ENCODE measurements at places on chromosomes 3 and 15.

DNA sequence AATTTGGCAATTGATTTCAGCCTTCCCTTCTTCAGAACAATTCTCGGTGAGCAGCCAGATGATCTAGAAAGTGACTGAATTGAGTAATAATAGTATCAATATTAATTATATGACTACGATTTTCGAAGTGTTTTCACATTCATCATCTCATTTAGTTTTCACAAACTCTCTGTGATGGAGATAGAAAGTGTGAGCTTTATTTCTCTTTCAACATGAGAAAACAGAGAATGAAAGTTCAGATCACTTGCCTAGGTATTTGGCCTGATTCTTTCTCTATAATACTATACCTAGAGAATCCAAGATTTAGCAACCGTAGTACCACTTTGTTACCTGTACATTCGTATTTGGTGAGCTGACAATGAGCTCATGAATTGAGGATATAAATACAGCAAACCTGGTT lies 739.2 kb upstream of the NR2F2 start:
- DNase-seq: no peak

DNA sequence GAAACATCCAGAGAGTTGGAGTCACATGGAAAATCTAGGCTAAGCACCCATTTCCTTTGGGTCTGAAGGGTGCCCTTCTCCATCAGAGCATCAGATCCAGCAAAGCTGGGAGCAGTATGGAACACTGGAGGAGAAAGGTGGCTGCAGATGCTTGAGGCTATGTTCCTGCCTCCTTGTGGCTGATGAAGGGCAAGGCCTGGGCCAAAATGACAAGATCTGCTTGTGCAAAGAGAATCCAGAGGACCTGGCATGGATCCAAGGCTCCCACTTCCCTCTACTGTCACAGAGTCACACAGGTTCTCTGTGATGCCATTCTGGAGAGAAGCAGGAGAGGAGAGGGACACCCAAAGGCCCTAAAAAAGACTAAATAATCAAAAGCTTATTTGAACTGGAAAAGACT lies 9.2 kb upstream of the ATP8B4 start:
- no peak for DNase-seq

DNA sequence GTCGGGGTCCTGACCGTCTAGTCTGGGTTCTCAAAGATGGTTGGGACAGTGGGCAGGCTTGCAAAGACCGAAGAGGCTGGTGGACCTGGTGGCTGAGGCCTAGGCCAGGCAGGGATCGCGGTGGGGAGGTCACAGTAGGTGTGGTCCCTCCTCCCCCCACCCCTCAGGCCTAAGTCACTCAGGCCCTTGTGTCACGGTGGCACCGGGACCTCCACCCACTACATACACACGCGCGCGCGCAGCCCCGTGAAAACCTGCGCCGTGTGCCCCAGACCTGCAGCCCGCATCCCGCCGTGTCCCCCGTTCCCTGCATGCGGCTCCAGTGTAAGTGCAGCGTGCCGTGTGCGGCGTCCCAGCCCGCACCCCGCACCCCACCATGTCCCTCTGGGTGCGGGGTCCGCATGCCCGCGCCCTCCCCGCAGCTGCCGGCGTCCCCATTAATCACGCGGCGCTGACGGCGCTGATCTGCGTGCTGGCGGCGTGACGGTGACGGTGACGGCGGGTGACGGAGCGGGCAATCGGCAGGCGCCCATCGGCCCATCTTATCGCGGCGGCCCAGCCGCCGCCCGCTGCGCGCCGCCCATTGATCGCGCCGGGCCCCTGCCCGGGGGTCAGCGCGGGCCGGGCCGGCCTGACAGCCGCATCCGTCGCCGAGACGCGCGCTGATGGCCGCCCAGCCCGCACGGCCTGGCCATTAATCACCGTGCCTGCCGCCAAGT lies 24.4 kb downstream of the SEC61A1 start:
- no peak for DNase-seq

- no peak for DNase-seq
Observed at GRCh38 chr3:1752205-1752604, 346.5 kb upstream of the CNTN4 start.

DNA sequence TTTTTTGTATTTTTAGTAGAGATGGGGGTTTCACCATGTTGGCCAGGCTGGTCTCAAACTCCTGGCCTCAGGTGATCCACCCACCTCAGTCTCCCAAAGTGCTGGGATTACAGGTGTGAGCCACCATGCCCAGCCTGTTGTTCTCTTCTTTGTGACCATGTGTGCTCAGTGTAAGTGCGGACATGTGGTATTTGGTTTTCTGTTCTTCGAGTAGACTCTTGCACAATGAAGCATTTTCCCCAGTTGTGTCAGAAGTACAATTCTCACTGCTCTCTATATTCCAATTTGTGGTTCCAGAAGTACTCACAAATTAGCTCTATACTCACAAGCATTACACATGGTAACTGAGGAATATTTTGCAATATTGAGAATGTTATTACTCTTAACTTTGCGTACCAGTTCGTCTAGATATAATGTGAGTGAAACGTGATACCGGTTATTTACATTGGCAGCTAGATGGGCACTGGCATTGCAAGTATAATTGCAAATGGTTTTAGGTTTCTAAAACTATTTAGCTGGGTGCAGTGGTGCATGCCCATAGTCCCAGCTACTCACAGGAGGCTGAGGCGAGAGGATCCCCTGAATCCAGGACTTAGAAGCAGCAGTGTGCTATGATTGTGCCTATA lies 34.2 kb upstream of the MTMR14 start:
- DNase-seq: no peak

DNA sequence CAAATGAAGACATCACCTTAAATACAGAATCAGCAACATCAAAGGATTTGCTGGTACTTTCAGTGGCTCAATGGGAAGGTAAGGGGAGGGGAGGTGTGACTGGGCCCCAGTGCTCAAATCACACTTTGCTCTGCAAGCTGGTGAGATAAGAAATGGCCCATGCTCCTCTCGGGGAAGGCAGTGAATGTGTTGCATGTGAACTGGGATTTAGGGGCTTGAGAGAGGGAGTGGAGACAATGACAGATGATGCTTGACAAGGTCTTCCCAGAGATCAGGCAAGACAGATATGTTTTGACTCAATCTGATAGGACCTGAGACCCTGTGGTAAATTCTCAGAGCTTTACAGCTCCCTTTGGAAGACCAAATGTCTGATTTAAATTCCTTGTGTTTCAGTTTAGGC lies 233.0 kb upstream of the PROK2 start:
- DNase-seq: no peak

GRCh38 chr3:167929968-167930367 lies 165.8 kb downstream of the GOLIM4 start:
- DNase-seq: no peak

DNA sequence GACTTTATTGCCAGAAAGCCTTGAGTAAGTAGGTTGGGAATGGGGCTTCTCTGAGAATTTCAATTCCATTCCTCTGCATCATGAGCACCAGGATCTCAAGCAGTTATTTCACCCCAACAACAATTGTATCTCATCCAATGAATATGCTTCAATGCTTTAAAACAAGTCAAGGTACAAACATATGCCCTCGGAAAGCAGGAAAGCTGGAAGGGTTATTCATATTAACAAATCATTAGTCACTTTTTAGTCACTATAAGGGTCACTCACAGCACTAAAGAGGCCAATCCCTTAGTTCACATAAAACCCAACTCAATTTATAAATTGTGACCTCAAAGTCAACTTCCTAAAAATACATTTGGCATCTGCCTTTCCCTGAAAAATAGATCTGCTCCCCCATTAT lies 16.2 kb downstream of the MB21D2 start:
- DNase-seq: no peak

DNA sequence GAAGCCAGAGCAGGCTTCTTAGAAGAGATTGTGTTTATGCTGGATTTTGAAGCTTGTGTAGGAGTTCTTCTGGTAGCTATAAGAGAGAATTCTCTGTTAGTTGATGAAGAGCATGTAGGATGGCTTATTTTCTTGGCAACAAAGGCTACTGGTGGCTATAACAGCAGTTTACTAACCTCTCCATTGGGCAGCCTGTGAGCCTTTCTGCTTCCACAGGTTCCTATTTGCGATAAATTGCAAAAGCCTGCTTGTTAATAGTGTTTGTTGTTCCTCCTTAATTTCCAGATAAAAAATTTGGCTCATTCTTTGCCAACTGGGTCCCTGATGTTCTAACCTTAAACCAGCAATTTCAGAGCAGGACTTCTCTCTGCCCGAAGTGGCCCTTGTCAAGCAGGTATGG lies 290.6 kb upstream of the TRIM42 start:
- no peak for DNase-seq

- DNase-seq: no peak
Observed at GRCh38 chr3:152040319-152040718, 166.9 kb downstream of the SUCNR1 start.

- DNase-seq: no peak
Observed at GRCh38 chr3:182527745-182528144, 265.6 kb upstream of the ATP11B start.

DNA sequence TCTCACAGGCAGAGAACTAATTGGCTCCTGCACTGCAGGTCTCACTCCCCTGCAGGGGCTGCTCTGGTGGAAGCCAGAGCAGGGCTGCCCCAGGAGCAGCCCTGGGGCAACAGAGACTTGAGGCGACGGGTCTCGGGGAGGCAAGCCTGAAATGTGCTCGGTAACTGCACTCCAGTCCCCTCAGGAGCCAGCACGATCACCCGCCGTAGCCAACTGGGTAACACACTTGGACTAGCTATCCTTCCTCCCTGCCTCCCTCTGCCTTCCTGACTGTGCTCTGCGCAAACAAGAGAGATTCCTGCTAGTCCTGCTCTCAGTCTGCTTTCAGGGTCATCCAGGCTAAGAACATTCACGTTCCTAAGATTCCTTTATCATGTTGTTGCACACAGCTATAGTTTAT lies 140.7 kb upstream of the NSMCE3 start:
- DNase-seq: no peak

DNA sequence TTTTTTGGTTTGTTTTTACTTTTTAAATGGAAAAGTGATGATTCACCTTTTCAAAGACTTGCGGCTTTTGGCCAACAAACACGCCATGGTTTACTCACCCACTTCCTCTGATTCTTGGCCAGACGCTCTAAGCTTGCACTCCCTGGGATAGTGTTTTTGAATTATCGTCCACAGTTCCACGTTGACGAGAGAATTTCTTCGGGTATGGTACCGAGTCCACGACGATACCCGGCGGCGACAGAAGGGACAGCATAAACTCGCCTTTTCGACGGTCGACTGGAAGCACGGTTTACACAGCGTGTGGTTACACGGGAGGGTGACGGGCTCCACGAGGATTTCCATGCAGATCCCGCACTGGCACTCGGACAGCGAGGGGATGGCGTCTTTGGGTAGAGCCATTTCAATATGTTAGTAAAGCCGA lies 783 bp downstream of the RNF168 start:
- DNase-seq: no peak

DNA sequence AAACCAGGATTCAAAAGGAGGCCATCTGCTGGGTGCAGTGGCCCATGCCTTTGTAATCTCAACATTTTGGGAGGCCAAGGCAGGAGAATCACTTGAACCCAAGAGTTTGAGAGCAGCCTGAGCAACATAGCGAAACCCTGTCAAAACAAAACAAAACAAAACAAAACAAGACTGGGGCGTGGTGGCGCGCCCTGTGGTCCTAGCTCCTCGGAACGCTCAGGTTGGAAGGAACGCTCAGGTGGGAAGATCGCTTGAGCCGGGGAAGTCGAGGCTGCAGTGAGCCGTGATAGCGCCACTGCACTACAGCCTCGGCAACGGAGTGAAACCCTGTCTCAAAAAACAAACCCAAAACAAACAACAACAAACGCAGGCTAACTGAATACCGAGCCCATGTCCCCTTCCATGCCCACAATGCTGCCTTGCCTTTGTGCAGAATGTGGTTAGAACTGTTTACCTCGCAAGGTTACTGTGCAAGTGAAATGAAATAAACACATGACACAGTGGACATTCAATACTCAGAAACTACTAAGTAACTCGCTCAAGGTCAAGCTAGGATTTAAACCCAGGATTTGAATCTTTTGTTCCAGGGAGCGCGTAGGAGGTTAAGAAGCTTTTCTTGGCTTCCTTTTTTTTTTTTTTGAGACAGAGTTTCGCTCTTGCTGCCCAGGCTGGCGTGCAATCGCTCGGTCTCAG lies 766 bp upstream of the EMC4 start:
- DNase-seq: no peak

GRCh38 chr15:25391971-25392721 lies 46.7 kb downstream of the UBE3A start:
- no peak for DNase-seq

DNA sequence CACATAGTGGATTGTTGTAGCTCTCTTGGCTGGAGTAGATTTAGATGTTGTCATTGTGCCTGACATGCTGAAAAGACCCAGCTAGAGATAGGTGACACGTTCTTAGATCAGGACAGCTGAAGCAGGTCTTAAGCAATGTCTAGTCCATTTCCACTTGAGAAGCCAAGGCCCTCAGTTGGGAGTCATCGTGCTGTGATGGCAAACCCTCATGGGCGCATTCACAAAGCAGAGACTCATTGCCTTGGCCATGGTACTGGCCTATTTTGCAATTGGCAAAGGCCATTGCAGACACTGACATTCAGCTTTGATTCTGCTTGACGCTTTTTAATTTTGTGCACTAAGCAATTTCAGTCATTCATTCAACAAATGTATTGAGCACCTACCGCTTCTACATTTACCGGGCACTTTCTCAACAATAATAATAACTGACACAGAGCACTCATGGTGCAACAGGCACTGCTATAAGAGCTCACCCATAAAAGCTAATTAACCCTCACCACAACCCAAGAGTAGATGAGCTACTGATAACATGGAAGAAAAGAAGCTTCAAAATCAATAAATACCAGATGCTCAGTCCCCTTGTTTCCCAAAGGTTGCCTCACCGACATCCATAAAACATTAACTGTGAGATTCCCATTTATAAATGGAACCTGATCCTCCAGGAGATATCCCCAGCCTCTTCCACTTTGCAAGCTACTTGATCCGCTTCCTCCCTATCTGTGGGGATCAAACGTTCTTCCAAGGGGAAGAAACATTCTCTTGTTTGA lies 200.1 kb downstream of the TLE3 start:
- DNase-seq: no peak

- no peak for DNase-seq
Observed at GRCh38 chr3:67946436-67946835, 292.0 kb upstream of the SUCLG2 start.

- no peak for DNase-seq
Observed at GRCh38 chr15:56234804-56235203, 8.9 kb downstream of the RFX7 start.

DNA sequence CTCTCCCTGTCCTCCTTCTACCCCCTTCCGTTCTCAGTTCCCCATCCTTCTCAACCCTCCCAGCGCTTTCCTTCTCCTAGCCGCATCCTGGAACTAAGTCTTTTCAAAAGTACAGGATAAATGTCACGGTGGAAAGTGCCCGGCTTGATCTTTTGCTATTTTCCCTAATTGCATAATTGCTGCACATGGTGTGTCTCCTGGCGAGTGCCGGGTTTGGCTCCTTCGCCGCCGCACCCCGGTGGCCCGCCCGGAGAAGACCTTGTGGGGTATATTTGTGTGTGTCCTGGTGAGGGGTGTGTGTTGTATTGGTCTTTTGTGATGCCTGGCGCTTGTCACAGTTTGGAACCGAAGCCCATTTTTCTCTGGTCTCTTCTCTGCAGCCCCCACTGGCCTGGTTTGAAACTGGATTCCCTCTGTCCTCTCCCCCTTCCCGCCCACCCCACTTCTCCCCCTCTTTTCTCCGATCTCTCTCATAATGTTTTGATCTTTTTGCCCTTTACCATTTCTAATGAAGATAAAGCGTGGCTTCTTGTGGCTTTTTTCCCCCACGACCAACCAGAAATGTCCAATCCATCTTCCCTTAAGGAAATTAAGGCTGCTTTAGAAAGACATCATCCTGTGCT lies 692 bp downstream of the UBE2E2 start:
- DNase-seq: peak; percentile 11
